ENCODE measurements at places on chromosomes 4 and X.

DNA sequence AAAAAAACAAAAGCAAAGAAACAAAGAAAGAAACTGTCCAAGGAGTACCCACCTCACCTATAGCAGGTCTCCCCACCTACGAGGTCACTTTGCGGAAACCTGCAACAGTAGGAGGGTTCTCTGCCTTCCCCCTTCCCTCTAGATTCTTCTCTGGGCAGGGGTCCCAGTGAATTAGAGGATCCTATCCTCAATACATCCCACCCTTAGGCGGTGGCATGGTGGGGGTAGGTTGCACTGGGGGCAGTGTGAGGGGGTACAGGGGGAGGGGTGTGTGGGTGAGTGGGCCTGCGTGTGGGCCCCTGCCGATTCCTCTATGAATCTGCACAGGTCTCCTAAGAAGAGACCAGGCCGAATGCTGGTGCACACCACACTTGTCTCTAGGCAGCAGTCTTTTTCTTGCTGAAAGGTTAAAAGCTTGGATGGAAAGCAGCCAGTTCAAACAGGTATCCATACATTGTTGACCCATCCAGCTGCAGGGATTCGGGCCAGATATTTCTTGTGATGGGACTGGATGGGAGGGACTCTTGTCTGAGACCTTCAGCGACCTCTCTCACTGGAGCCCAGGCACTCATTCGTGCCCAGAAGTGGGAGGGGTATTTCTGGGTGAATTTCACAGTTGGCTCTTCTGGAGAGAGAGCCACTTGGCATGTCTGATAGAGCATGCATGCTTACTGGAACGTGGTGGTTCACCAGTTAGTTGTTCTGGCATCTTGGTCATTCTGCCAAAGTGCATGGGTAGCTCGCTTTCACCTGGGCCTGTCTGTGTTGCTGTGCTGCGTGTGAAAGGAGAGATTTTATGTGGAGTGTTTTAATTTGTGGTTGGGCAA is 65.6 kb downstream of the NBDY start:
- no peak for DNase-seq

DNA sequence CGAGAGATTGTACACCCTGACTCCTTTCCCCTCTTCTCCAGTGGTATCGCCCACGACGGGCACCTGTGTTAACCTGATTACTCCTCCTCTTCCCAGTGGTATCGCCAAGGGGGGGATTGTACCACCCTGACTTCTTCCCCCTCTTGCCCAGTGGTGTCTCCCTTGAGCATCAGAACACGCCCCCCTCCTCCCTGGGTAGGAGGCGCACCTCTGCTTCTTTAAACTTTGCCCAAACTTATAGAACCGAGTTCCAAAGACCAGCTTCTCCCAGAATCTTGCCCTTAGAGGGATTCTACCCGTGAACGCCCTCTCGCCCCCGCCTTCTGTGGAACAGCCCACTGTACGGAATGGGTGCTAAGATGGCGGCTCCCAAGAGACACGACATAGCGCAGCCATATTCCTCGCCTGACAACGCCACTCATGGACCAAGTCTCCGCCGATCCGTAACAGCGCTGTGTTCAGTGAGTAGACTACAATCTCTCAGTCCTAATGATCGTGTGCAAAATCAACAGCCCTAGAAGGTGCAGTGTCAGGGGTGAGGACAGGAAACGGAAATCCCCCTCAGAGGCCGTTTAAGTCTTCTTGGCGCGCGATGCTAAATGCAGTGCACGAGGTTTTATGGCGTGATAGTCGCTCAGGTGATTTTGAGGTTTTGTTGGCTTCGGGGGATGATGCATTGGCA is 4.2 kb upstream of the ZNF157 start:
- DNase-seq: peak; percentile 87

DNA sequence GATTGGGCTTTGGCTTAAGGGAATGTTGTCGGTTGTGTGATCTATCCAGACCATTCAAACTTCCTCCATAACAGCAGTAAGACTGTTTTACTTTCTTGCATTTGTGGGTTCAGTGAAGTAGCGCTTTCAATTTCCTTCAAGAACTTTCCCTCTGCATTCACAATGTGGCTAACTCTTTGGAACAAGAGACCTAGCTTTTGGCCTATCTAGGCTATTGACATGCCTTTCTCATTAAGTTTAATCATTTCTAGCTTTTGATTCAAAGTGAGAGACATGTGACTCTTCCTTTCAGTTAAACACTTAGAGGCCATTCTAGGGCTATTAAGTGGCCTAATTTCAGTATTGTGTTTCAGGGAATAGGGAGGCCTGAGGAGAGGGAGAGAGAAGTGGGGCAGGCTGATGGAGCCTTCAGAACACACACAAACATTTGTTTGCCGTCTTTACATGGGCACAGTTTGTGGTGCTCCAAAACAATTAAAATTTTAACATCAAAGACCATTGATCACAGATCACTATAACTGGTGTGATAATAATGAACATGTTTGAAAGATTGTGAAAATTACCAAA is 34.1 kb downstream of the ADH5 start:
- DNase-seq: no peak

- peak; percentile 22 for DNase-seq
These were observed 99.4 kb upstream of the PGRMC2 start for GRCh38 chr4:128386761-128387599.

GRCh38 chr4:84790769-84791565 is 175.5 kb downstream of the WDFY3 start:
- DNase-seq: no peak

GRCh38 chrX:79130857-79131256 is 13.6 kb upstream of the GPR174 start:
- no peak for DNase-seq

DNA sequence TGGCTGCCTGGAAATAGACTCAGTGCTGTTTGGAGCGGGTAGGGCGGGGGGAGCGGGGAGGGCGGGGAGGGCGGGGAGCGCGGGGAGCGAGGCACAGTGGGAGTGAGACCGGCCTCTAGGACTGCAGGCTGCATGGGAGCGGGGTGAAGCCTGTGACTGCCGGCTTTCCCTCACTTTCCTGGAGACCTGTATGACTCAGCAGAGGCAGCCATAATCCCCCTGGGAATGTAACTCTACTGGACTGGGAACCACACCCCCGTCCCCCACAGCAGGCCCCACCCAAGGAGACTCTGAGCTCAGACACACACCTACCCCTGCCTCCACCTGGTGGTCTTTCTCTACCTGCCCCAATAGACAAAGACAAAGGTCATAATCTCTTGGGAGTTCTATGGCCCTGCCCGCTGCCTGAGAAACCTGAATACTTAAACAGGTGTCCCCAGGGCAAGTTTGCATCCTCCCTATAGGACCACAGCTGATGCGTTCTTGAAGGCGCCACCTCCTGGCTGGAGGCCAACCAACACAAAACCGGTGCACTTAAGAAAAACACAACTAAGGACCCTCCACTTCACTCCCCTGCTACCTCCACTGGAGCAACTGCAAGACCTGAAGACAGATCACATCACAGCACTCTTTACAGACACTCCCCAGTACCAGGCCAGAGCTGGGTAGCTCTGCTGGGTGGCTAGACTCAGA is 18.0 kb downstream of the HDAC8 start:
- DNase-seq: no peak

Data from NCI-H1417 treated with DMSO at 0.1 percent for 48 hours (cell line).